NCI-H2081 treated with DMSO at 0.1 percent for 48 hours (cell line): ENCODE measurements at places on chromosomes 11 and 22.

GRCh38 chr22:41184679-41185078 lies 20.4 kb upstream of the L3MBTL2 start:
- DNase-seq: no peak

DNA sequence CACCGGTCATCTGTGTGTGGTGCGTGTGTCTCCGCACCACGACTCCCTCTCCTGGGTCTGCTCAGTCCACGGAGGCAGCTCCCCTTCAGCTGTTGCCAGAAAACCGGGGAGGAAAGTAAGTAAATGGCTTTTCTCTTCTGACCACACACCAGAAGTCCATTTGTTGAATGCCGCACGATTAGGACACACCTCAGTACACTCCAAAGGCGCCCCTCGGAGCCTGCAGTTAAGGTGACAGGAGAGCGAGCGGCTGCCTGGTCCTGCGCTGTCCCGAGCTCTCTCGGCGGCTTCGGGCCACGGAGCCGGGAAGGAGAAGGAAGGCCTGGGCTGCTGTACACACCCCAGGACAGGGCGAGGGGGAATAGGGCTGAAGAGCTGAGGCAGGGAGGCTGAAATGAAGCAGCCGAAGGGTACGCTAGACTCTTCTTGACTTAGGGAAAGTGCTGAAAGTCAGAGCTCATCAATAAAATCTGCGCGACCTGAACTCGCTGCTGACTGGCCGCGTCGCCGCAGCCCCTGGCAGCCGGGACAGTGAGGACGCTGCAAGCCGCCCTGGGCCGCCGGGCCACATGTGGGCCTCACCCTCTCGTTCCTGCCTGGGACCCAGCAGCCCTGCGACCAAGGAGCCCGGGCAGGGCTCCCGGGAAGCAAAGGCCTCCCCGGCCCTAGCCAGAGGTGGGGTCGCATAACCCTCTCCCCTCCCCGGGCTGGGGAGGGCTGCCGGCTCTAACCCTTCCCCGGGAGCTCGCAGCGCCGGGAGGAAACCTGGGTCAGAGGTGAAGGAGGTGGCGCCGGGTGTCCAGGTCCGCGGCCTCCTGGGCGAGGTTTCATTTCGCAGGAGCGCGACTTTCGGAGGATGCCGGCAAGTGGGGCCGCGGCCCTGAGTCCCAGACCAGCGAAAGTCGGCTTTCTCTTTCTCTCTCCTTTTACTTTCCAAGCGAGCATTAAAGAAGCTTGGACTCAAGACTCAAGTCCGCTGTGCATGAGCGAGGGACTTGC lies 1.6 kb upstream of the PAX6 start:
- no peak for DNase-seq

- no peak for DNase-seq
Measured at GRCh38 chr11:43787824-43788223, 92.8 kb upstream of the ALKBH3 start.

DNA sequence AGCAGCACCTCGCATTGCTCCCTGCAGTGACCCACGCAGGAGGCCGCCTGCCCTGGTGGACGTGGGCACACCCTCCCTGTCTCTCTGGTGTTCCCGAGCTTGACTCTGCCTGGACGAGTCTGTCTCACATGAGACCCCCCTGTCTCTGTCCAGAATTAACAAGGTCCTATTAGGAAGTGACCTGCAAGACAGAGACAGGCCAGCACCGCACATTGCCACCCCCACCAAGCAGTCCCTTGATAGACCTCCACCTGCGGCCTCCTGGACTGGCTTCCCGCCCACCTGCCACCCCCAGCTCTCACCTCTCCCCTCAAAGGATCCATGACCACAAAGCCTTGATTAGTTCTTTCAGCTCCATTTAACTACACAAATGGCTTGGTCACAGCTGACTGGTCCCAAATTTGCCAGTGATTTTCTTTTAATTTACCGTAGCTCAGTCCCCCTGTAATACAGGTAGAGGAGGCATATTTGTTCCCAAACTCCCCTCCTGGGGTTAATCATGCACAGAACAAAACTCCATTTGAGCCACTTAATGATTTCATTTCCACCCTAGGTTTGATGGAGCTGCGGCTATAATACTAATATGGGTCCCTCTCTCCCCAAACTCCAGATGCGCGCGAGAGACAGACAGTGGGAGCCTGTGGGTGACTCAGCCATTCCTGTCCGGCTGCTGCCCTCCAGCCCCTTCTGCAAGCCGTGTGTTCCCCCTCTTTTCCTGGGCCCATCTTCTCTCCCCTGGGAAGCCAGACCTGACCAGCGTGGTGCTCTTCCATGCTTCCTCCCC lies 11.2 kb downstream of the SPATA19 start:
- DNase-seq: peak; percentile 44

DNA sequence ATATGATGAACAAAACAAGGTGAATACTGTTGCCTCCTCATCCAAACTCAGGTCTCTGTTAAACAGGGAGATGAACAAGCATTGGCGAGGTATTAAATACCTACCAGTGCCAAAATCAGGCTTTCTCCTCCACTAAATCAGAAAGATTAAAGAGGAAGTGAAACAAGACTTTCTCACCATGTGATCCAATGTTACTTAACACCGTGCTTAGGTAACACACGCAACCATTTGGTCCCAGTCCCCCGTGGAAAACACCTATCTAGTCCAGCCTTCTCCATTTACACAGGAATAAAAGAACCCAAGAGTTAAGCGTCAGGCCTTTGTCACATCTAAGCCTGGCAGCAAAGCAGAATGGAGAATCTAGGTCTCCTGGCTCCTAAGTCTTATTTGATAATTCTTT lies 34.5 kb downstream of the TENM4 start:
- no peak for DNase-seq

- no peak for DNase-seq
Measured at GRCh38 chr11:3615998-3616397, 25.8 kb downstream of the ART5 start.

GRCh38 chr22:32655068-32655467 lies 146.4 kb upstream of the TIMP3 start:
- no peak for DNase-seq

- DNase-seq: no peak
Measured at GRCh38 chr22:18035751-18036150, 11.4 kb upstream of the MICAL3 start.

DNA sequence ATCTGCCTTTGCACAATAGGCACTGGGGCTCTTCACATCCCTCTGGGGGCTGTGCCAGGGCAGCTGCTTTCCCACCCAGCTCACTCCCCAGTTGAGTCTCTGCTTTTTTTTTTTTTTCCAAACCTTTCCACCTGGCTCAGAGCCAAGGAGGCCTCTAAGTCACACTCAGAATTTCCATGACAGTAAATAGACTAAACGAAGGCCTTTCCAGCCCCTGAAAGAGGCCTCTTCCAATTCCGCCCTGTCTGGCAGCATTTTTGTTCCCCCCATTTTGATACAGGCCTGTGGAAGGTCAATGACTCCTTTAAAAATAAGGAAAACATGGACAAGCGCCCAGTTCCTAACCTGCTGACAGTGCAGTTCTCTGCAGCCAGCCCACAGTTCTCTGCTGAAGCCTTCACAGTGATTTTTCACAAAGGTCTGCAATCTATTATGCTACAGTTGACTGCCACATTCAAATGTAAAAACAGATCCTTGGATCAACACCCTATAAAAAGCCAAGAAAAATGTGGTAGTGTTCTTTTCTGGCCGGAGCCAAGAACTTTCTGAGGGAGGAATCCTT lies 107.5 kb upstream of the SESN3 start:
- DNase-seq: no peak

GRCh38 chr11:125233116-125233515 lies 68.6 kb downstream of the PKNOX2 start:
- DNase-seq: no peak

DNA sequence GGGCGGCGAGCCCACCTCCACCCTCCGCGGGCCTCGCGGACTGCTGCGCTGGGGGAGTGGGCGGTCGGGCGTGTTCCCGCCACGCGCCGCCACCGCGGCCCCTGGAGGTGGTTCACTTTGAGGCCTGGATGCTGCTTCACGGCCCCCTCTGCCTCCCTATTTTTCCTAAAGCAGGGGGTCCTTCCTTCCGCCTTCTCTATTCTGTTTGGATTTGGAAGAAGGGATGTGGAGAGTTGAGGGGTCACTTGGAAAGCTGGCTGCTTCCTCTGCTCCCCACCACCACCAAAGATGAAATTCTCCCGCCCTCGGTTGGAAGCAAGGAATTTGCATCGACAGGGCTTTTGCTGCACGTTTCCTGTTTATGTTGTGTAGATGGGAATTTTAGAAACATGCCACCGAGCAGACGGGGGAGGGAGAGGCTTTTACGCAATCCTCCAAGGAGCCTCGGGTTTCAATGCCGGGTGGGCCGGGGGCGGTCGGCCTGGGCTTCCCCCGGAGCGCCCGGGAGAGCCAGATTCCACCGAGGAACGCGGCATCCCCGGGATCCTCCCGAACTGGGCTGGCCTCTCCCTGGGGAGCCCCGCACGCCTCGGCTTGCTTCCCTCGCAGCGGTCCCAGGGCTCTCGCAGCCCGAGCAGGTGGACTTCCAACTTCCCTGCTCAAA lies 403 bp upstream of the SBF2 start:
- DNase-seq: no peak

DNA sequence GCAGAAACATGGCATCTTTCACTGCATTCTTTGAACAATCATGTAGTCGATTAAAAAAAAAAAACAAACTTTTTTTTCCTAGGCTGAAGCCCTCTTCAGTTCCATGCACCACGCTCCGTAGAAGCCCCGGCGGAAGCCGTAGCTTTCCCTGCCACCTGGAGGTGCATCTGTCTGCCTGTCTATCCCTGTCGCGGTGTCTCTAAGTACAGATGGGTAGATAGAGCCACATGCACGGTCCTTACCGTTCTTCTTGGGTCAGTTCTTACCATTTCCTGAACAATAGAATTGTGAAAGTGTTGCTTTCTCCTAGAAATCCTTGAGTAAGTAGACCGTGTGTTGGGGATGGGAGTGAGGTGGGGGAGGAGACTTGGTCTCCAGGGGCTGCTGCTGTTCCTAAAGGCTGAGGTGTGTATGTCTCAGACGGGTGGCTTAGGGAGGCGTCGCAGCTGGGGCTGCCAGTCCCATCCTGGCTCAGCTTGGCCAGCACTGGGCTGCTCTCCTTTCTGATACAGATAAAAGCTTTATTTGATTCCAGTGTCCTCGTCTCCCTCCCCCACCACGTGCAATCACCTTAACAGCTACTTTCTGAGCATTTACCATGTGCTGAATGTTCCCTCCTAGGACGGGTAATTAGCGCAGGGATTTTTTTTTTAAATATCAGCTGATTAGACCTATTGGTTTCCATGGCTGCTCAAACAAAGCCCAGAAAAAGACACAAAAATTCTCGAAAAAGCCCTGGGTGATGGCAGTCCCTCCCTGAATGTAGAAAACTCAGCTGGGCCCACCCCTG lies 46.8 kb downstream of the MACROD1 start:
- DNase-seq: no peak

DNA sequence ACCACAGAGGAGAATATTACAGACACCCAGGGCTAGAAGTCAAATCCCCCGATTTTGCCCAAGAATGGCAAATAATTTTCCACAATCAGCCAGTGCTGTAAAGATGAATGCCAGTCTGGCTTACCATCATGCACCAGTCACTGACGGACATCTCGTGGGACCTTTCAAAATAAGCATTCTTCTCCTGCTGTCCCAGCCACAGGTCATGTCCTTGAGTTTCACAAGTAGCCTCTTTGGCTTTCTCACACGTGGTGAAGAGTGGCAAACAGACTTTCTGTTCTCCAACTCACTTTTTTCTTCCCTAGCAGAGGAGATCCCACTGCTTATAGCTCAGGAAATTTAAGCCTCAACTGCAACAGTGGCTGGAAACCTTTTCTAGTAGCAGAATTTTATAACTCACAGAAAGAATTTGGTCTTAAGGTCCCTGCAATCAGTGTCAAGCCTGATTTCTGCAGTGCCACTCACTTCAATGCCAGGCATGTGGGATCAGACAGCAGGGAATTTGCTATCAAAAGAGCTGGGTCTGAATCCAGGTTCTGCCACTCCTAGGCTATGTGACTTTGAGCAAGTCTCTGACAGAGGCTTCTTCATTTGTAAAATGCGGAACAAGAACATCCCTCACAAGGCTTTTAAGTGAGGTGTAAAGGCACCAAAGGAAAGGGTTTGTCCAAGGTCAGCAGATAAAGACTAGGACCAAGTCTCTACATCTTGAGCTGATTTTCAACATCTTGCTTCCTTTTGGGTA lies 3.6 kb downstream of the PIK3IP1 start:
- DNase-seq: no peak
